ENCODE measurements at places on chromosomes 4 and X.
A peak's percentile ranks its signal among the peaks of the same experiment; 100 is the strongest.

DNA sequence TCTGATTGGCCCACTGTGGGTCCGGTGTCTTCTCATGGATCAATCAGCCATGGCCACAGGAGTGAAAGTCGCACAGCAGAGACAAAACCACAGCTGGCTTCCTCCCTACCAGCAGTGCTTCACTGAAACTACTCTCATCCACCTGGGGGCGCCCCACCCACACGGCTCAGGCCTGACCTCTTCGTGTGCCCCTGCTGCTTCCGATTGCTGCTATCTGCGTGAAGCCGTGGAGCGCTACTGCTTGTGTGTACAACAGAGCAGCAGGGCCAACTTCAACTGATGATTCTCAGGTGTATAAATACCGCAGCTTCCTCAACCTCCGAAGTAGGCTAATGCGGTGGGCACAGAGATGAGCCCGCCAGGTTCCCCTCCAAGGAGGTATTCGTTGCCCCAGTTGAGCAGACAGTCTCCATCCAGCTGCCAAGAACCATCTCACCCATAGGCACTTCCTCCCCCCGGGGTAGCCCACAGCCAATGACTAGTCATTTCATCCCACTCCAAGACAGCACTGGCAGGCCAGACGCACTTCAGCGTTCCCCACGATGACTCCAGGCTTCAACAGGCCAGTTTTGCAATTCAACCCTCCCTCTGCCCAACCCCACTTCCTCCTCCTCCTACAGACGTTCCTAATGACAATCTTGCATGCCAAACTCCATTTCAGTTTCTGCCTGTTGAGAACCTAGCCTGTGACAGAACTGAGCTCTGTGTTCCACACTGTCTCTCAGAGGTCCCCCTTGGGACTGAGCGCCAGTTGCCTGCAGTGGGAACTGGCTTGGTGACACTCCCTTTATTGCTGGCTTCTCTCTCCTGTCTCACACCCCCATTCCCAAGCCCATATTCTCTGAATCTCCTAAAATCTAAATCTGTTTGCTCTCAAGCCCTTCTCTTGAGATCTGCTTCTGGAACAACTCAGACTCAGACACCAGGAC is 41.3 kb upstream of the ATP6AP2 start:
- peak; percentile 58 for DNase-seq

- no peak for DNase-seq
Measured at GRCh38 chr4:140893939-140894338, 137.8 kb upstream of the TBC1D9 start.

DNA sequence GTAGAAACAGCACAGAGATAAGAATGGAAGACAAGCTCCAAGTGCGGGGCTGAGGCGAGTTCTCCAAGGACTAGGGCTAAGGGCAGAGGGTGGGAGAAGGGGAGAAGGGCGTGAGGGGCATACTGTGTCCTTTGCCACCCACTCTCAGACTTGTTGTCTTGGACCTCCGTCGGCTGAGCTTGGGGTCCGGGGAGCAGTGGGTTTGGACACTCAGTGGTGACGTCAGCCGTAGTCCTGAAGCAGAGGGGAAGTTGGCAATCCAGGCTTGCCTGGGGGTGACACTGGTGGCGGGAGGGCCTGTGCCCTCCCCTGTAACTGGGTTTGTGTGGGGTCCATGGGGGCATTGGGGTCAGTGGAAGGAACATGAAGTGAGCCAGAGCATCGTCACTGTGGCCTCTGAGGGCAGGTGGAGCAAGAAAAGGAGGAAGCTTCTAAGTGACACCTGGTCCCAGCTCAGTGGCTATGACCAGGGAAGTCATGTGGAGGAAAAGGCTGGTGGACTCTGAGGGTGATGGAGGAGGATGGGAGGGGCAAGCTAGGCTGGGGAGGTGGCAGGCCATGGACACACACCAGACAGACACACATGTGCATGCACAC is 17.6 kb downstream of the CD99 start:
- no peak for DNase-seq

DNA sequence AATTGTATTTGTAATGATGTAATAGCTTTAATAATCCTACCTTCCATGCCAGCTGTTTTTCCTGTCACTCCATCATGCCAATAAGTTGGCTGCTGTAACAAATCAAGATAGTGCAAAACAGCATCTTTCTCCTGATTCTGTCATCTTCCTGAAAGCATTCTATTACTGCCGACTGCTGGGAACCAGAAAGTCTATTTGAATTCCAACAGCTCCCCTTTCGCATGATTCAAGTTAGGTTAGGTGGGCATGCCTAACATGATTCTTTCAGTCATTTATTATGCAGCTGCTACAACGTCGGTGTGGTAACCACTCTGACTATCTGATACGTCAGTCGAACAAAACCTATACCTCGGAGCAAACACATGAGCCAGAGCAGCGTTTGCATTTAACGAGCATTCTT is 127.9 kb upstream of the DMD start:
- no peak for DNase-seq

DNA sequence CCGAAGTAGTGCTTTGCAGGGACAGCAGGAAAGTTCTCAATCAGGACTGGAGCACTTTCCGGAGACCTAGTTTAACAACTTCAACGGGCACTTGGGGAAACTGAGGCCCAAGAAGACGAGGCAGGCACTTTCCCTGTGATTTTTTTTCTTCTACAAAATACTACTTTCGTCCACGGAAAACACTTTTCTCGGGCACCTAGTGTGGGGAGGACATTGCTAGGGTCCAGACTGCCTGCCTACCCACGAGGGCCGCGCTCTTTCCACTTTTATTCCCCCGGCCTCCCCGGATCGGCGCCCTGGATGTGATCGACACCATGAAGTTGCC is 125.4 kb upstream of the CXorf66 start:
- DNase-seq: no peak

- DNase-seq: no peak
Measured at GRCh38 chr4:28636971-28637370, 1776.3 kb downstream of the STIM2 start.

GRCh38 chrX:72306085-72306801 is 529 bp upstream of the CITED1 start:
- DNase-seq: no peak

DNA sequence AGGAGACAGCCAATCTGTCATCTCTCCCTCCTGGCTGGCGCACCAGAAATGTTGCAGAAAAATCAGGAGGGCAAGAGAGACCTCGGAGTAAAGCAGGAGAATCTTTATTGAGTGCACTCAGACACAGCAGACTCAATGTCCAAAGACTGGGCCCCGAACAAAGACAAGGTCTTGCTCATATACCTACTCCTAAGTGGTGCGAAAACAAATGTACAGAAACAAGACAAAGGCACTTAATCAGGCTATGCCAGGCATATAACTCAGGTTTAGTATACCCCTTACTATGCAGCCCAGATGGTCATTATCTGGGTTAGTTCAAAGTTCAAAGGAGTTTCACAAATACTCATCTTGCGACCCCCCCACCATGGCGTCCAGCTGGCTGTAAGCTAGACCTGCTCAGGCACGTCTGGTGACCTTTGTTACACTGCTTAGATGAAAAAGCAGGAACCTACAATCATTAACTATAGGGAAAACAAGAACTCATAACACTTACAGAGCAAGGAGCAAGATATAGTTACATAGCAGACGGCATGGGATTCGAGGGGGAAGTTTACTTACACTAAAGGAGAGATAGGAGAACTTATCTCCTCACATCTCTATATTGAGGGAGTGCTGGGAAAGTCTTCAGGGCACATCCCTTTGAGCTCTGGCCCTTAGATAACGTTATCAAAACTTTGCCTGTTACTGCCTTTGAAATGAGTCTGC is 27.5 kb downstream of the SULT1E1 start:
- DNase-seq: no peak

DNA sequence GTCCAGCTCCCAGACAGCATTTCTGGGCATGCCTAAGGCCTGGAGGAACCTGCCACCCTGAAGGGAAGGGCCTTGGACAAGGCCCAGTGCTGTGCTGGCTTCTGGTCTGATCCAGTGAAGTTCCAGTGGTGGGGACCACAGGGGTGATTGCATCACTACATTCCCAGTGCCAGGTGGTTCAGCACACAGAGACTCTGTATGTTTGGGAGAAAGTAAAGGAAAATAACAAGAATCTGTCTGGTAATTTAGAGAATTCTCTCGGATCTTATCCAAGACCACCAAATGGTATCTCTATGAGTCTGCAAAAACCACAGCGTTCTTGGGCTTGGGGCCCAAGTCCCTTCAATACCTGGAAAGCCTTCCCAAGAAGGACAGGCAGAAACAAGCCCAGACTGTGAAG is 131.8 kb upstream of the MAD2L1 start:
- DNase-seq: no peak

- no peak for DNase-seq
Measured at GRCh38 chr4:174119830-174120229, 163.6 kb downstream of the FBXO8 start.

- DNase-seq: no peak
Measured at GRCh38 chrX:52078131-52078530, 9.1 kb upstream of the MAGED4B start.

DNA sequence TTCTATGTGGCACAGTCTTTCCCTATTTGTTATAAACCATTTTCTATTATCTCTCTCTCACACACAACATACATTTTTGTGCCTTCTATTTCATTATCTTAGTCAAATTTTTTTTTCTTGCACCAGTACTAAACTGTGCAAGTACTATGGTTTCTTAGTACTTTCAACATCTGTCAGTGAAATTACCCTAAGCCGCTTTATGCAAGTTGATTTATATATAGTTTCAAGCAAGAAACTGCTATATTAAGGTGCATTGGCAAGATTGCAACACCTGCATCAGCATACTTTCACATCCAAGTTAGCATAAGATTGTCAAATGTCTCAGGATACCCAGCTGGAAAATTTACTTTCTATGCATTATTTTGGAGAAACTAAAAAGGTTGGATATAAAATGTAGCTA is 180.2 kb upstream of the FSTL5 start:
- DNase-seq: peak; percentile 63

DNA sequence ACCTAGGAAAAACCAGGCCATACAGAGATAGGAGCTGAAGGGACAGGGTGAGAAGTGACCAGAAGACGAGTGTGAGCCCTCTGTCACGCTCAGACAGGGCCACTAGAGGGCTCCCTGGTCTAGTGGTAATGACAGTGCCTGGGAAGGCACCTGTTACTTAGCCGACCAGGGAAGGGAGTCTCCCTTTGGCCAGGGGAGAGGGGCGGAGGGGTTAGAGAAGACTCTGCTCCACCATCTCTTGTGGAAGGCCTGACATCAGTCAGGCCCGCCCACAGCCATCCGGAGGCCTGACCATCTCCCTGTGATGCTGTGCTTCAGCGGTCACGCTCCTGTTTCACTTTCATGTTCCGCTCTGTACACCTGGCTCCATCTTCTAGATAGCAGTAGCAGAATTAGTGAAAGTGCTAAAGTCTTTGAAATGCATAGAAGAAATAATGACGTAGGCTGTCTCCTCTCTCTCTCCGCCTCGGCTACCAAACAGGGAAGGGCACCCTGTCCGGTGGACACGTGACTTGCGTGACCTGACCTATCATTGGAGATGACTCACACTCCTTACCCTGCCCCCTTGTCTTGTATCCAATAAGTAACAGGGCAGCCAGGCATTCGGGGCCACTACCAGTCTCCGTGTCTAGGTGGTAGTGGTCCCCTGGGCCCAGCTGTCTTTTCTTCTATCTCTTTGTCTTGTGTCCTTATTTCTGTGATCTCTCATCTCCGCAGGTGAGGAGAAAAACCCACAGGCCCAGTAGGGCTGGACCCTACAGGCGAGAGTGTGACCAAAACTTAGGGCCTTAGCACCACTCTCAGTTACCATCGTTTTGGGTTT is 26.7 kb downstream of the HTT-AS start:
- DNase-seq: peak; percentile 98

DNA sequence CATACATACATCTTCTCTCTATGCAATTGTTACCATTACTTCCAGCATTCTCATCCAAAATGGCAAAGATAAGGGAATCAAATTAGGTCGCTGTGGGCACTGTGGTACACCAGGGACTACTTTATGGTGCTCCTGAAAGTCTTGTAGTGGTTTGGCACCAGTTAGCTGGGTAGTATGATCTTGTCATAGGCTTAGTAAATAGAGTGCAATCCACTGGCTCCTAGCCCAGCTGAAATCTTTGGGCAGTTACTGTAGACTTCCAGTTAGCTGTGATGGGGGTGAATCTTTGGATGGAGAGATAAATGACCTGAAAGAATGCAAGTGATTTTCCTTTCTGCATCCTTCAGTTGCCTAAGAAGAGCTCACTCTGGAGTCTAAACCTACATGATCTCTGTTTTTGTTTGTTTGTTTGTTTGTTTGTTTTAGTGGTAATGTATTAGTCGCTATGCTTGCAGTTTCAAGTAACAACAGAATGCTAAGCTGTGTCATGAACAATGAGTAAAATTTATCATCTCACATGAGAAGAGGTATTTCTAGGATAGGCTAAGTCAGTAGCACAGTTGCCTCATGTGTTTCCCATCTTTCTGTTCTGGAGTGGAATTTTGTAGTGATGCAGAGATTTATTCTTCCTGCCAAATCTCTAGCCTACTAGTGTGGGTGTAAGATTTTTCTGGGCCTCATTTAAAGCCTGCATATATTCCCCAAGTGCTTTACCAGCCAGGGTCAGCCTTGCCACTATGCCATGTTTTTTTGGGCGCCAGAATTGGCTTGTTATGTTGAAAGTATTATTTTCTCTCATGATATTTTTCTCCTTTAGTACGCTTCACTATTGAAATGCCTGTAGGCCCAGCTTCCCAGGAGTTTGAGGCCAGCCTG is 24.2 kb downstream of the HERC3 start:
- DNase-seq: no peak

GRCh38 chr4:179145746-179146525 is 1703.7 kb upstream of the AGA start:
- no peak for DNase-seq

GRCh38 chrX:41087201-41087600 is 2.0 kb downstream of the USP9X start:
- no peak for DNase-seq

DNA sequence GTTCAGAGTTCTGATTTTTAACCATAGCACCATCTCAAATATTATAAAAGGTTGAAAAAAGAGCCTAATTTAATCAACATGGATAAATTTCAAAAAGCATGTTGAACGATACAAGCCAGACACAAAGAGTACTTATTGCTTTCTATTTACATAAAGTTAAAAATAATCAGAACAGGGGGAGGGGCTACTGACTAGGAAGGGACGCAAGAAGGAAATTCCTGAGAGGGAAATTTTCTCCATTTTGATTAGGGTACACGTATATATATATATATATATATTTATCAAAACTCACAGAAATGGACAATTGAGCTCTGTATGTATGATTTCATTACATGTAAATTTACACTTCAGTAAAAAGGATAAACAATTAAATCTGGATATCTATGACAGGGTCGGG is 482 bp upstream of the MBTPS2 start:
- peak; percentile 36 for DNase-seq

DNA sequence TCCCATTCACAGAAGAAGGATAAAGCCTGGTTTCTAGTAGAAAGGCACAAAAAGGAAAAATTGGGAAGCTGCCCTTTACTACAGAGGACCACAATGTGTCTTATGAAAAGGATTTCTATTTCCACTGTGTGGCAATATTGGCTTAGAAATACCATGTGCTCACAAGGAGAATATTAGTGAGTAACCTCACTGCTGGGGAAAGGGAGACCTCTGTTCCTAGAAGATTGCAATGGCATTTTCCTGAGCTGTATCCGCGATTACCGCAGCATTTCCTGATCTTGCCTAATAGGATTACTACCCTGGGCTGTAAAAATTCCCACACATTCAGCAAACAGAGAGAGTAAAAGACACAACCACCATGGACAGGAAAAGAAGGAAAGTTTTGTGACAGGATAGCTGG is 308.8 kb upstream of the TECRL start:
- DNase-seq: no peak
